ENCODE measurements at places on chromosomes 5 and 9. TPM values are rescaled to one million over a fixed set of nuclear protein-coding genes. Genes with fewer than 3 reads are reported as not detected.
A peak's percentile ranks its signal among the peaks of the same experiment; 100 is the strongest.

RLN1 gene
- not detected for total RNA-seq

FCN2 gene
- total RNA-seq = not detected

CER1 gene
- 2.0 TPM for total RNA-seq

DCTN4 gene
- total RNA-seq = 49.4 TPM

ELAVL2 gene
- not detected for total RNA-seq

CDH9 gene
- not detected for total RNA-seq

LHX3 gene
- not detected for total RNA-seq

GABRA1 gene
- total RNA-seq = not detected

ZDHHC11 gene
- total RNA-seq = 4.7 TPM

CAVIN4 gene
- not detected for total RNA-seq

DNA sequence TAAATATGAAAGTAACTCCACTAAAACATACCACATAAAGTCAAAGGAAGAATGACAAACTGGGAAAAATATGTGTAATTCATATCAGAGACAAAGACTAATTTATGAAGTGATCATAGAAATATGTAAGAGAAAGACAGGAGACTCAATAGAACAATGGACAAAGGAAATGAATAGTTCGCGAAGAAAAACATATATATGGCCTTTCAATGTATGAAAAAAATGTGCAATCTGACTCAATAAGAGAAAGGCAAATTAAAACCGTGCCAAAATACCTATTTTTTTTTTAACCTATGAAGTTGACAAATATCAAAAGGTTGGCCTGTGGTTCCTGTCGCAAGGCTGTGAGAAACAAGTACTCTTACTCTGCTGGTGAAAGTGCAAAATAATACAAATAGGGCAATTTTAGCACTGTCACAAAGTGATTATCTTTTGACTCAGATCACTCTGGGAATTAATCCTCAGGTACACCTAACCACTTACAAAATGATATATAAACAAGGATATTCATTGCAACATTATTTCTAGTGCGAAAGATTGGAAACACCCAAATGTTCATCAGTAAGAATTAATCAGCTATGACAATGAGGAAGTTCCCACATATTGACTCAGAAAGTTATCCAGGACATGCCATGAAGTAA is 3.7 kb downstream of the C9 start:
- DNase-seq = no peak

GRCh38 chr5:40399349-40399748 is 280.4 kb upstream of the PTGER4 start:
- no peak for DNase-seq

GRCh38 chr5:26884481-26884880 is 153.9 kb downstream of the CDH9 start:
- DNase-seq = no peak

DNA sequence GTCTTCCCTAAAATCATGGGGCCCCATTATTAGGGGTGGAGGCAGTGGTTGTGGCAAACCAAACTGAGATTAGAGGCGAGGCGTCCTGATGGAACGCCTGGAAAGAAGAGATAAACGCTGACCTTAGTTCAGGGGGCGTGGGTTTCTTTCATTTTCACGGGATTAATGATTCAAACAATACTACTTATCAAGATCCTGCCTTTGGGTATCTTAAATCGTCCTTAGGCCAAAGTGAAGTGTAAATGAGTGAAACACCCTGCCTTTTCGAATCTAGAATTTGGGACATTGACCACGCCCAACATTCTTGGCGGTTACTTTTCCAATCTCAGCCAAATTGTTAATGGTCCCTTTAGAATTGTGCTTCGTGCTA is 1.0 kb upstream of the UBTD2 start:
- no peak for DNase-seq

DNA sequence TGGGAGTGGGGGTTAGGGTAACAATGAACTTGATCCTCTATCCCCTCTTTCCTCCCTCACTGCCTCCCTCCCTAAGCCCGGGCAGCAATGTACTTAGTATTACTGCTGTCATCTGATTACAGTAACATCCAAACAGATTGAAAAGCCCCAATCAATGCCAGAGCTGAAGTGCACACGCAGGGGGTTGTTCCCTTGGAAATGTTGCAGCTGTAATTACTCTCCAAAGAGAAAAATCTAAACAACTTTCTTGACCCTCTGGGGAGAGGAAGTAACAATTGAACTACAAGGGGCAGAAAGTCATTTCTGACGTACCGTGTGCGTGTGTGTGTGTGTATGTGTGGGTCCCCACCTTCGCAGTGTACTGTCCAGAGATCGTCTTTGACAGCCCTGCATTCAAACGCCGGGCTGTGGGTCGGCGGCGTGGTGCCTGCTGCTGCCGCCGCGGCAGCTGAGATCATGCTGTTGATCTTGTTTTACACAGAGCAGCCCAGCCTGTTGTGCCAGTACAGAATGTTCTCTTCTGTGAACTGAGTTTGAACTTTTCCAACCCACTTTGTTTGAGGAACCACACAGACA is 66.0 kb upstream of the KLF9 start:
- DNase-seq = peak; percentile 89

DNA sequence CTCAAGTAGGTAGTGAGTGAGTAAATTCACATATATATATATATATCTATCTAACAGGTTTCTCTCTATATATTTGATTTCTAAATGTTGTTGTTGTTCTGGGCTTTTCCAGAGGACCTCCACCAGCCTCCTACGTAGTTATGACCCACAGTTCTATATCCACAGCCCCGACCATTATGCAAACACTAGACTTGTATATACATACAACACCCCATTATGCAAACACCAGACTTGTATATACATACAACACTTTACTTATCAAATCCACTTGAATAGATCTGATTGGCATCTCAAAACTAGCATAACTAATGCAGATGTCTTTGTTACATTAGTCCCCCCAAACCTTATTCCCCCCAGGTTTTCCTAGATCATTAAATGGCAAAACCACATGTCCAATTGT is 108.7 kb downstream of the JAKMIP2 start:
- DNase-seq = no peak

- no peak for DNase-seq
Observed at GRCh38 chr9:134538856-134539566, 102.6 kb upstream of the COL5A1 start.

- DNase-seq = no peak
Observed at GRCh38 chr5:157708866-157709265, 22.4 kb upstream of the THG1L start.

GRCh38 chr5:179400020-179400419 is 54.8 kb upstream of the ADAMTS2 start:
- no peak for DNase-seq

DNA sequence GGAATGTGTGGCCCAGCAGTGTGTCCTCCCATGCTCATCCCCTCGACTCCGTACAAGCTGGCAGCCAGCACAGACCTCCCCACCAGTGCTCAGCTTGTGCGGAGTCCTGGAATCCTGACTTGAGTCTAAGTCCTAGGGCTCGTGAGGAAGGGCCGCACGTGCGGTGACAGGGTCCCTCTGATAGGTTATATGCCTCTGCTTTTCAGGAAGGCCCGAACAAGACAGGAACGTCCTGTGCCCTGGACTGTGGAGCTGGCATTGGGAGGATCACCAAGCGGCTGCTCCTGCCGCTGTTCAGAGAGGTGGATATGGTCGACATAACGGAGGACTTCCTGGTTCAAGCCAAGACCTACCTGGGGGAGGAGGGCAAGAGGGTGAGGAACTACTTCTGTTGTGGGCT is 7.9 kb downstream of the NTMT1 start:
- DNase-seq = no peak

- DNase-seq = no peak
Observed at GRCh38 chr5:97141539-97141938, 872 bp downstream of the LIX1 start.

GRCh38 chr5:157292599-157292998 is 26.7 kb downstream of the CYFIP2 start:
- no peak for DNase-seq

DNA sequence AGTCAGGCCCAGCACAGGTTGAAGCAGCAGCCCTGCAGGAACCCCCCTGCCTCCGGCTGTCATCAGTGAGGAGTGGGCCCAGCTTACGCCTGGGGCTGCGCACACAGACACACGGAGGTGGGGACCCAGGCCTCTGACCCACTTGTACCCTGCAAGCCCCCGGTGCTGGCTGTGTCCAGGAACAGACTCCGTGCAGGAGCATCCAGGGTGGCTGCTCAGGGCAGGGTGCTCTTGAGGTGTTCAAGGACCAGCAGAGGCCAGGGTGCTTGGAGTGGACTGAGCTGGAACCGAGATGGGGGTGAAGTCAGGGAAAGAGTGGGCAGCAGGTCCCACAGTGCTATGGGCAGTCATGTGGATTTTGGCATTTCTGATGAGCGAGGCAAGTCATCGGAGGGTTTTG is 199.5 kb downstream of the CACNA1B start:
- no peak for DNase-seq

DNA sequence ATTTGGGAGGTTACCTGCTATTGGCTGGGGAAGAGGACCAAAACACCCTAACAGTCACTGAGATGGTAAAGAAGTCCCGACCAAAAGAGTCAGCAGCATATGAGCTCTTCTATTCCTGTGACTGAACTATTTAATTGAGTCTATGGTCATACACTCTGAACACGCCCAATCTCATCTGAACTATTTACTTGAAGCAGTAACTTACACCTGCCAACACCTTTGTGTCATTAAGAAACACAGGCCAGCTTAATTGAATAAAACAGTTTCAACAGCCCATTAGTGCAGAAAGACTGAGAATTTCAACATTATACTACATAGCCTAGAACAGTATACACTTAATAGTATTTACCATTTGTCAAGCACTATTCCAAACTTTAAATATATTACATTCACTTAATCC is 47.8 kb downstream of the NR6A1 start:
- DNase-seq = no peak

GRCh38 chr9:8133606-8134005 is 334.0 kb upstream of the DMAC1 start:
- DNase-seq = no peak

GRCh38 chr5:114055318-114056184 is 306.3 kb upstream of the KCNN2 start:
- peak; percentile 82 for DNase-seq

DNA sequence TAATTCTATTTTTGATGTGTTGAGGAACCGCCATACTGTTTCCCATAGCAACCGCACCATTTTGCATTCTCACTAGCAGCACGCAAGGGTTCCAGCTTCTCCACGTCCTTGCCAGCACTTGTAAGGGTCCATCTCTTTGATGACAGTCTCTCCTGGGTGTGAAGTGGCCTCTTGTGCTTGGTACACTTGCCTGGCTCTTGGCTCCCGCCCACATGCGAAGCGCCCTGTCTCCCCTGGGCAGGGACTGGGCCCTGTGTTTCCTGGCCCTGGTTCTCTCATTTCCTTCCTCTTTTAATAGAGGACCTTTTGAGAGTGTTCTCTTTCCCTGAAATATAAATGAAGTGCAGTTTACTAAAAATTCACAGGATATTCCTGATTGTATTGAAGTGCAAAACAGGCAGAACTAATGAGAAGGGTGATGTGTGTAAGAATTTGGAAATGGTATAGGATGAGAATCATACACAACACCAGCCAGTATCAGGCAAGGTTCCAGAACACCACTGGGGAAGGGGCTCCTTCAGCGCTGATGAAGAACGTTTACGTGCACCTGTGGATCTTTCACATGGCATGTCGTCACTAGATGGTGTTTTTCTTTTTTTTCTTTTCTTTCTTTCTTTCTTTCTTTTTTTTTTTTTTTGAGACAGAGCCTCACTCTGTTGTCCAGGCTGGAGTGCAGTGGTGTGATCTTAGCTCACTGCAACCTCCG is 73.0 kb downstream of the EHMT1 start:
- DNase-seq = no peak

GRCh38 chr5:173888473-173889131 is 453 bp downstream of the CPEB4 start:
- DNase-seq = peak; percentile 34

GRCh38 chr9:3246241-3246640 is 279.6 kb downstream of the RFX3 start:
- no peak for DNase-seq

GRCh38 chr9:131308906-131309529 is 19.5 kb downstream of the PLPP7 start:
- no peak for DNase-seq

DNA sequence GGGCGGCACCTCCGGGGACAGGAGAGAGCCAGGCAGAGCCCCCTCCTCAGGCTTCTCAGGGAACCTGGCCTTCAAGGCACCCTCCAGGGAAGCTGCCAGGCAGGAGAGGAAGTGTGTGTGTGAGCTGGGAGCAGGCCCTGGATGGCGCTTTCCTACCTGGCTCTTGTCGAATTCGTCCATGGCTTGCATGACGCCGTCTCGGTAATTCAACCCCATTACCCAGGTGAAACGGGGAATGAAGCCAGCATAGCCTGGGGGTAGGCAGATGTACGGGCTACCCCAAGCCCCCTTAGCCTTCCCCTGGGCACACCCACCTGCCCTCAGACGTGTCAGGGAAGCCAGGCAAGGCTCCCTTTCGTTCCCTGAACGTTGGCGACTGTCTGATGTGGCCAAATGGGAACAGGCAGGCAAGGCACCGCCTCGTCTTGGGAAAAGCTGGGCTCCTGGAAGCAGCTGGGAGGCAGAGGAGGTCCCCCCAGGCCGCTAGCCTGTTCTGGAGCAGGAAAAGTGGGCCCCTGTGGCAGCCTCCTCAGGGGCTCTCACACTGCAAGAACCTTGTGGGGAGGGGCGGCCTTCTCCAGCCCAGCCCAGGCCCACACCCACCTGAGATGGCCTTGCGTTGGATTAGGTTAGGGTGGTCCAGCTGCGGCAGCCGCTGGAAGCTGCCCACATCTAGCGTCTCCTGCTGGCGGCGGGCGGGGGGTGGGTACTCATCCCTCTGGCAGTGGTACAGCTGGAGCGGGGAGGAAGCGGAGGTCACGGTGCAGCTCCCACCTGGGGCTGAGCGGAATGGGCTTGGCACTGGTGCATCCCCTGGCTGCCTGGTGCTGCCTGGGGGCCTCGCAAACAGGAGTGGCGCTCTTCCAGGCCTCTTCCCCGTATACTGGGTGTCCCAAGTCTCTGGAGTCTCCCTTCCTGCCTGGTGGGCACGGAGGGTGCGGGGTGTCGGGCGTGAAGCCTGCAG is 3.7 kb downstream of the TUBB4B start:
- DNase-seq = no peak

DNA sequence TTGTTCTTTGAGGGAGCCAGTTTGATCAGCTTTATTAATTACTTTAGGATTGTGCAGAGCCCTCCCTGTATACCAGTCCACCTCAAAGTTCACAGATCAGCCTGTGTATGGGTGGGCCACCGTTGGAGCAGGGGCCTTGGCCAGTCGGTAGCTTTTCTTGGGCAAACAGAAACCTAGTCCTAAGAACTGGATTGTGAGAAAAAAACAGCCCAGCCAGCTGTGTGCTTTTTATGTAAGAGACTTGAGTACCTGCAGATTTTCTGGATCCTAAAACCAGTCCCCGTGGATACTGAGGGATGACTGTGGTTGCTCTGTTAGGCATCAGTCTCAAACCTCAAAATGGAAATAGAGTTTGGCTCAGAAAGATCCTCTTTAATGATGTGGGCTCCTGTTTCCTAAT is 24.8 kb upstream of the ROPN1L start:
- DNase-seq = peak; percentile 31

- DNase-seq = no peak
Observed at GRCh38 chr5:132850066-132850465, 16.2 kb downstream of the GDF9 start.
